C1 segment of cervical spinal cord (tissue), 14 donors: ENCODE measurements at places on chromosomes 3 and 15.

DNA sequence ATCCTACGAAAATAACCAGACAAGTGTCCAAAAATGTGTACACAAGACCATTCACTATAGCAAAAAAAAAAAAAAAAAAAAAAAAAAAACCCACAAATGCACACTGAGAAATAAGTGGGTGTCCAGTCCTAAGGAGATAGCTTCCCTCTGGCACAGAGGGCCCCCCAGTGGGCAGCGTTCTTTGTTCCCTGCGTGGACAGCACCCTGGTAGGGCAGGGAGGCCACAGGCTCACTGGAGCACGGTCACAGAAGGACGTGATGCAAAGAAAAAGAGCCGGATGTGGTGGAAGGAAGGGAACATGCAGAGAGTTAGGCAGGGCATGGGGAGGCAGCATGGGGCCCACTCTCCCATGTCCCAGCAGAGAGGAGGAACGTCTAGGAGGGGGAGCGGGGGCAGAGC is 210.7 kb upstream of the NSMCE3 start:
- no peak for DNase-seq

GRCh38 chr3:44359146-44359751 is 20.7 kb downstream of the TCAIM start:
- DNase-seq: no peak

DNA sequence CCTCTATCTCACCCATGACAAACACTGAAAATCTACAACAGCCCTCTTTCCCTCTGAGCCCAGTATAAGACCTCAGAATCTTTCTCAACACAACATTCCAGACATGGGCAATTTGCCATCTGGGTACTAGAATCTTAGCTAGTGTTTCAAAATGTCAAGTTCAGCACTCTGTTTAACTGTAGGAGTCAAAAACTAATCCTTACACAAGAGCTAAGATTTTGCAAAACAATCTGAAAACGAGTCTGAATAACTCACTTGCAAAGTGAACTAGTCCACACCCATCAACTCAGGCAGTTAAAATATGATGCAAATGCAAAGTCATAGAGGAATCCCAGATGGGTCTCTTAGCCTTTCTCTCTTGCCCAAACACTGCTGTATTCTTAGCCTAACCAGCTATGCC is 67.8 kb downstream of the GPR176 start:
- no peak for DNase-seq

DNA sequence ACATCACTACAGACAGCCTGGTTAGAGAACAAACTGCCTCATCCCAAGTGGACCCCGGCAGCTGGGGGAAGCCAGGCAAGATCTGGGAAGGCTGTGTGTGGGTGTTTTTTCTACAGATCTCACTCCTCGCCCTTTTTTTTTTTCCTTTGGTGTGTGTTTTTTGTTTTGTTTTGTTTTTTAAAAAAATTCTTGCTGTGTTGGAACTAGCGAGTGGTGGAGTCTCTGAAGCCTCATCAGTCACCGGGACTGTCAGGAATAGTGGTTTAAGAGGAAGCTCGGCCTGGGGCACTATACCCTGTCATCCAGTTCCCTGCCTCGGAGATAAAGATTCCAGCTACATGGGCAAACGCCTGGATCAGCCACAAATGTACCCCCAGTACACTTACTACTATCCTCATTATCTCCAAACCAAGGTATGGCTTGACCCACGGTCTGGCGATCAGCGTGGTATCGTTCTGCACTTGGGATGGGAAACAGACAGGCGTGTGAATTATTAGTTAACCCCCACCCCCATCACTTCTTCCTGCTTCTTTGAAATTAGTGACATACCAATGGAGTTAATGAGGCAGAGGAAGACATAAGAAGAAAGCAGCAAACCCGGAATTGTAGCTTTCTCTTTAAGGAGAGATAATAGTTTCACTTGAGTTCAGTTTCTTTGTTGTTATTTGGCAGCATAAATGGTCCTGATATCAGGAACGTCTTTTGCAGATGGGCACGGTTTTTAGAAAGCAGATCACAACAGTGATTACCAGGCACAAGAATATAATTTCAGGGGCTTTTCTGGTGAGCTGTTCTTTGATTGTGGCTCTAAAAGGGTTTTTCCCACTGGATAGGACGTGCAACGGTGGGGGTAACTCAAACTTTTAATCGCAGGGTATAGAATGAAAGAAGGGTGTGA is 722 bp downstream of the RBMS3 start:
- no peak for DNase-seq

GRCh38 chr3:128001576-128001975 is 50.7 kb upstream of the SEC61A1 start:
- no peak for DNase-seq

GRCh38 chr15:54803134-54803808 is 393.5 kb downstream of the RSL24D1 start:
- no peak for DNase-seq

DNA sequence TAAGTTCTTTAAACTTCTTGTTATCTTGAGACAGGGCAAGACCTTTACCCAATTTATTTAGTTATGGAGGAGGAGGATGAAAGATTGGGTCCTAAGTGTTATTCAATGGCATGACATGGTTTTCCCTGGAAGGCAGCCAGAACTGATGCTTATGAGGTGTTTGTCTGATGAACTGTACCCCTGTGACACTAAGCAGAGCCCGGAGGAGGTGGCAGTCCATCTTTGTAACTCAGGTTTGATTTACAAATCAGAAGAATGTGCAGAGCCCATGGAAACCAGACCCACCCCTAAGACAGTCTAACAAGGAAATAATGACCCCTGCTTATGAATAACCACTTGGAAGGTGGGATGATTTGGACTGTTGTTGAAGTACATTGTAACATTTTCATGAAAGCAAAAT is 878.6 kb upstream of the NR2F2 start:
- DNase-seq: no peak

DNA sequence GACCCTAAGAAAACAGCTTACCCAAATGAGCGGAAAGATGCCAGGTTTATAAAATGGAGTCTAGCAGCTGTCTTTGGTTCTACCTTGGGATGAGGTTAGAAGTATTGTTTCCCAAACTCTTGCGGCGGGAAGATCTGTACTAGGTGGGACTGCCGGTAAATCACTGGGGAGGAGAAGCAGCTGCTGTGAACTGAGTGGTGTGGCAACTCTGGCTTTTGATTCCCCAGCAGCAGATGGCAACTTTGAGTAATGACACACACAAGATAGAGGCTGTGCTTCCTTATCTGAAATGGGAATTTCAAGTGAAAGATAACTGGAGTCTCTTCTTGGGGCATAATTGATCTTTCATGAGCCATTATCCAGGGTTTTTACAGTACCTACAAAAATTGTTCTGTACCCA is 184.9 kb downstream of the ATG7 start:
- no peak for DNase-seq

GRCh38 chr3:119829420-119829819 is 47.5 kb downstream of the NR1I2 start:
- DNase-seq: no peak

DNA sequence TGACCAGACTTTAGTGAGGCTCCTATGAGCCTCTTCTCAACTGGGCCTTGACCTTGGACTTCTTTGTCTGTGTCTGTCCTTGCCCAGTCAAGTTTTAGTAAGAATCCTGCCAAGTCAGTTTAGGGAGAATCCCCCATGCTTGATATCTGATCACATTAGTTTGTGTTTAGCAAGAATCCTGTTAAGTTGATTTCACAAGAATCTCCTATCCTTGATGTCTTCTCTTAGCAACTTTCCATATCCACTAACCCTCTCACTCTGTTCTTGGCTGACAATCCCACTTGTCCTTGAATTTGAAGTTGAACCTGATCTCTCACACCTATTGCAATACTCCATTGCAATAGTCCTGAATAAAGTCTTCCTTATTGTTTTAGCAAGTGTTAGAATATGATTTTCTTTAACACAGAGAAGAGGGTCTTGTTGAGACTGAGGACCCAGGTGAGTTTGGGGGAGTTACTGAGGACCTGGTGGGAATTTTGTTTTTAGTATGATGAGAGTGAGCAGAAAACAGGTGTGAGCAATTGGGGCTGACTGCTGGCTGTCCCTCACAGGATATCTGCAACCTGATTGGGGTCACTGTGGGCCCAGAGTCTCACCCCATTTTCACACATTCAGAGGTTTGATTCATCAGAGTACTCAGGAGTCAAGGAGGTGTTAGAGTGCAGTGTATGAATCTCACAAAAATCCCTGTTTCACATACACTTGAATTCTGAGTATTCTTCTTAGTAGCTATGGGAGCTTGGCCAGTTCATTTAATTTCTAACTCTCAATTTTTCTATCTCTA is 39.9 kb upstream of the TNFAIP8L3 start:
- DNase-seq: no peak

DNA sequence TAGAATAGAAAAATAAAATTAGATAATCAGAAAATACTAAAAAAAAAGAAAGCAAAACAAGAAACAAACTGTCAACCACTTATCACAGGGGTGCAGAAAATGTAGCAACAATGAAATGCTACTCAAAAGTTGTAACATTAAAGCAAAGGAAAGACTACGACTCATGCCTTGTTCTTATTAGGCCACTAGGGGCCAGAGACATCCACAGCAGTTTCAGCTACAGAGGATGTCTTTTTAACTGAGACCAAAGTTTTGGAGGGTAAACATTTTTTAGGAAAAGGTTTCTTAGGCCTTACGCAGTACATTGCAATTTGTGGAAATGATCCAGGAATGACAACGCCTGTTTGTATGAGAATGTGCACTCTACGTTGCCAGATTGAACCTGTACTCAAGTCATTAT is 15.4 kb upstream of the CADM2 start:
- DNase-seq: no peak

GRCh38 chr15:68301301-68301700 is 23.8 kb downstream of the FEM1B start:
- DNase-seq: no peak

- DNase-seq: no peak
Observed at GRCh38 chr15:28019594-28020309, 79.4 kb downstream of the OCA2 start.

GRCh38 chr15:68038246-68038645 is 15.9 kb upstream of the PIAS1 start:
- no peak for DNase-seq

DNA sequence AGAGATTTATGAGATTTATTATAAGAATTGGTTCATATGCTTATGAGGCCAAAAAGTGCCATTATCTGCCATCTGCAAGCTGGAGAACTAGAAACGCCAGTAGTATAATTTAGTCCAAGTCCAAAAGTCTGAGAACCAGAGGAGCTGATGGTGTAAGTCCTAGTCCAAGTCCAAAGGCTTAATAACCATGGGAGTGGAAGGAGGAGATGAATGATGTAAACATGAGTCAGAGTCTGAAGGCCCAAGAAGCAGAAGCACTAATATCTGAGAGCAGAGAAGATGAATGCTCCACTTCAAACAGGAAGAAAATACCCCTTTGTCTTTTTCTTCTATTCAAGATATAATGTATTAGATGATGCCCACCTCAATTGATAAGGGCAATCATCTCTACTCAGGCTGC is 185.7 kb downstream of the CGGBP1 start:
- no peak for DNase-seq
